Panc1 (cell line): ENCODE measurements at places on chromosomes 7 and 10.

- no peak for DNase-seq
Measured at GRCh38 chr10:103666087-103666761, 172.7 kb downstream of the NEURL1 start.

GRCh38 chr10:46255801-46256747, 30.7 kb upstream of the ANTXRL start:
- no peak for DNase-seq

- DNase-seq: no peak
Measured at GRCh38 chr7:137670222-137671064, 176.3 kb downstream of the DGKI start.

DNA sequence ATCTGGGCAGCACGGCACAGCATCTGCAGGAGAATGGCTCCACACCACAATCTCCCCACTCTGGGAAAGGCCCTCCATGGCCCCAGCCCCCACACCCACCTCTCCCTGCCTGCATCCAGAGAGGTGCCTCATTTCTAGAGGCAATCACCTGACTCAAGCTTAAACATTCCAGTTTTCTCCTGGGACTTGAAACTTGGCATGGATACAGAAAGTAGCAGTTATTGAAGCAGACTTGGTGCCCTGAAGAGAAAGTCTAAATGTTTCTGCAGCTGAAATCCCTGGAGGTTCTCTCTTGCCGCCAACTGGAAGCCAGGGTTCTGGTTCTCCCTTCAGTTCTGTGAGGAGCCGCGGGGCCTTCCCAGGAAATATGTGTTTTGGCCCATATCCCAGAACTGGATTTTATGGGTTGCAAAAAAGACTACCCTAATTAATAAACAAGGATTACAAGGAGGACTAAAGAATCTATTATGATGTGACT, 122.8 kb downstream of the SKIDA1 start:
- no peak for DNase-seq

GRCh38 chr7:112757337-112757736, 32.9 kb downstream of the TMEM168 start:
- no peak for DNase-seq

GRCh38 chr7:121329191-121330052, 622 bp downstream of the WNT16 start:
- DNase-seq: no peak

GRCh38 chr7:13169356-13169755, 481.9 kb downstream of the ARL4A start:
- DNase-seq: no peak

DNA sequence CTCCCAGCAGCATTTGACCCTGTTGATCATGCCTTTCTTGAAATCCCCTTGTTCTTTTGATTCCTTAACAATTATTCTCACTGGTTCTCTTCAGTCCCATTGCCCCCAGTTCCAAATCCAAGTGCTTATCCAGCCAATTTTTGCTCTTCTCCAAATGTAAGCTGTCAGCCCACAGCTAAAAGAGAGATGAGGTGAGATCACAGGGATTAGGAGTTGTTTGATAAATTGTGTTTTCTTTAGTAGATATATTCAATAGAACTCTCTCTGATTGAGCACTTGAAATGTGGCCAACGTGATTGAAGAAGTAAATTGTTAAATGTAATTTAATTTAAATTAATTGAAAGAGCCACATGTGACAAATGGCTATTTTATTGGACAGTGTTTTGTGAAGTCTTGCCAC, 76.6 kb upstream of the NME8 start:
- no peak for DNase-seq

DNA sequence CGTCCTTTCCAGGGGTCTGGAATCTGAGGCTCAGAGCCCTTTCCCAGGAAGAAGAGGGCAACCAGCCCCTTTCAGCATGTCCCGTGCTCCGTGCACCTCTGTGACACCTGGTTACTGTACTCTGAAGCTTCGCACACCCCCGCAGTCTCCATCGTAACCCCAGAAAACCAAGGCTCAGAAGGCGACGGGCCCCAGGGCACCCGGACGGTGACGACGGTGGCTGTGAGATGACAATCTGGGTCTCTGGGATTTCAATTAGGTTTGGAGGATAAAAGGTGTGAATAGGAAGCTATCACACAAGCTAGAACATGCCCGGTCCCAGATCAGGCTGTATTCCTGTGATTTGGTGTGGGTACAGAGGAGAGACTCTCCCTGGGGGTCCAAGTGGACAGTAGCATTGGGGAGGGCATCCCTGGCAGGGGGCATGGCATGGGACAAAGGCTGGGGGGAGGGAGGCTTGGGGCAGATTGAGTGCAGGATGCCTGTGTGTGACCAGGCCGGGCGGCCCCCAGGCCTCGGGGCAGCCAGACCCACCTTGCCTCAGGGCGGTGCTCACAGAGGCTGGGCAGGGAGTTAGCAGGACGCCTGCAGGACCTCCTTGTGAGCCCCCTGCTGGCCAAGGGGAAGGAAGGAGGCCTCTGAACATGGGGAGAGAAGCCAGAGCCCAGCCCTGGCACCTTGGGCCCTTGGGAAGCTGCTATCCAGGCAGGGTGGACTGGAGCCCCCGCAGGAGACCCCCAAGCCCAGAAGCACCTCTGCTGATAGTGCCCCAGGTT, 23.4 kb upstream of the PSMG3 start:
- no peak for DNase-seq

DNA sequence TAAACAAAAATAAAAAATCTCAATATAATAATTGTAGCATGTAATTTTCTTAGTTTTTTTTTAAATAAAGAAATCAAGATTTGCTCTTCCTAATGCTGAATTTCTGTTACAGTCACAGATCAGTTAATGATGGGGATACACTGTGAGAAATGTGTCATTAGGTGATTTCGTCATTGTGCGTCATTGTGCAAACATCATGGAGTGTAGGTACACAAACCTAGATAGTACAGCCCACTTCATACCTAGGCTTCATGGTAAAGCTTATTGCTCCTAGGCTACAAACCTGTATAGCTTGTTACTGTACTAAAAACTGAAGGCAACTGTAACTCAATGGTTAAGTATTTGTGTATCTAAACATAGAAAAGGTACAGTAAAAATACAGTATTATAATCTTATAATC, 74.4 kb upstream of the LSM8 start:
- DNase-seq: peak; percentile 69

DNA sequence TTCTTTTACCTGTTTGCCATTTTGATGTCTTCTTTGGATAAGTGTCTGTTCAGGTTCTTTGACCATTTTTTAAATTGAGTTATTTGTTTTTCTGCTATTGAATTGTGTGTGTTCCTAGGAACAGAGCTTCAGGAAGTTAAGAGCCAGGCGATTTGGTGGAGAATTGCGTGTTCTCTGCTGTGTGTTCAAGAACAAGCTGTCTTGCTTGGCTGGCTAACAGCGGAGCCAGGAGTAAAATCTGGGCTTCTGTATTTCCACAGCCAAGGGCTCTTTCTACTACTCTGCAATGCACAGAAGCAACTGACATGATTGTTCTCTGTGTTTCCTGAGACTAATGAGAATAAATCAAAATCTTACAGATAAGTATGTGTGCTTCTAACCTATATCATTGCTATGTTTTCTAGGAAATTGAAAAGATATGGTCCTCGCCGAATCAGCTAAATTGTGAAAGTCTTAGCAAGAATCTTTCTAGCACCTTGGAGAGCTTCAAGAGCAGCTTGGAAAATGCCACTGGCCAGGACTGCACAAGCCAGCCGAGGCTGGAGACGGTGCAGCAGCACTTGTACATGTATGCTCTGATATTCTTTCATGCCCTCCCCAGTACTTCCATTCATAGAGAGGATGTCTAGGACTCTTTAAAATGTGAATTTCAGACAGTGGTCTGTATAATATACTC, 124.2 kb downstream of the ABCA13 start:
- no peak for DNase-seq

DNA sequence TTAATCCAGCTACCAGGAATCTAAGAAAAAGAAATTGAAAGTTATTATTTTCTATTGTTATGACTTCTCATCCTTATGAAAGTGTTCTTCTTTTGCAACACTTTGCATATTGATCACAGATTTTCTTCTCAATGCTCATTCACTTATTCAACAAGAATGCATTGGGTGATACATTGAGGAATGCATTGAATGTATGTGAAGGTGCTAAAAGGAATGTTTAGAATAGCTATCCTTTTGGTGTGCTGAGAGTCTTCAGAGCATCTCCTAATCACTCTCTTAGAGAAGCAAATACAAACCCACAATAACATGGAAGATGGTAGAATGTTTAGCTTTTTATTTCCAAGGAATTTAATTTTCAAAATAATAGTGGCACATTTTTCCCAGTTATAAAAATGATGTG, 122.1 kb upstream of the KMT2E start:
- no peak for DNase-seq

- DNase-seq: no peak
Measured at GRCh38 chr10:60114765-60115586, 208.6 kb upstream of the CCDC6 start.

DNA sequence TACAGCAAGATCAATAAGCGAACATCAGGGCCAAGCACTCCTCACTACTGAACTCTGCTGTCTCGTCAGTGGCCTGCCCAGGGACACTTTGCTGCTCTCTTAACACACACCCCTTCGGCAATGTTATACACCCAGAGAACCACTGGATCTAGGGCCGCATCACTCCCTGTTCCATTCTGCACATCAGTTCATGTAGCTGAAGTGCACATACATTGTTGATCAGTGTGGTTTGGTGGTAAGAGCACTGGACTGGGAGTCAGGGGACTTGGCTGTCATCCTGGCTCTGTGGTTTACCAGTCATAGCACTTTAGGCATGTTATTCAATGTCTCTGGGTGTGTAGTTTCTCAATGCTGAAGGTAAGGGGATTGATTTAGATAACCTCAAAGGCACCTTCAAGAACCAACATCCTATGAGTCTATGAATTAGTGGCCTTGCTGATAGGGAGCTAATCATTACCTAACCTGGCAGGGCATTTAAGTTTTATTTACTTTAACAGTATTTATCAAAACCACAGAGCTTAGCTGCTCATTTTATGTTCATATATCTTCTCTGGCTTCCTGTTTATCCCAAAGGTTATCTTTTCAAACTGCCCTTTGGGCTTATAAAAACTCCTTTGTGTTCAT, 24.8 kb downstream of the DUSP5 start:
- DNase-seq: no peak

- no peak for DNase-seq
Measured at GRCh38 chr10:124283215-124283948, 135.3 kb downstream of the OAT start.

DNA sequence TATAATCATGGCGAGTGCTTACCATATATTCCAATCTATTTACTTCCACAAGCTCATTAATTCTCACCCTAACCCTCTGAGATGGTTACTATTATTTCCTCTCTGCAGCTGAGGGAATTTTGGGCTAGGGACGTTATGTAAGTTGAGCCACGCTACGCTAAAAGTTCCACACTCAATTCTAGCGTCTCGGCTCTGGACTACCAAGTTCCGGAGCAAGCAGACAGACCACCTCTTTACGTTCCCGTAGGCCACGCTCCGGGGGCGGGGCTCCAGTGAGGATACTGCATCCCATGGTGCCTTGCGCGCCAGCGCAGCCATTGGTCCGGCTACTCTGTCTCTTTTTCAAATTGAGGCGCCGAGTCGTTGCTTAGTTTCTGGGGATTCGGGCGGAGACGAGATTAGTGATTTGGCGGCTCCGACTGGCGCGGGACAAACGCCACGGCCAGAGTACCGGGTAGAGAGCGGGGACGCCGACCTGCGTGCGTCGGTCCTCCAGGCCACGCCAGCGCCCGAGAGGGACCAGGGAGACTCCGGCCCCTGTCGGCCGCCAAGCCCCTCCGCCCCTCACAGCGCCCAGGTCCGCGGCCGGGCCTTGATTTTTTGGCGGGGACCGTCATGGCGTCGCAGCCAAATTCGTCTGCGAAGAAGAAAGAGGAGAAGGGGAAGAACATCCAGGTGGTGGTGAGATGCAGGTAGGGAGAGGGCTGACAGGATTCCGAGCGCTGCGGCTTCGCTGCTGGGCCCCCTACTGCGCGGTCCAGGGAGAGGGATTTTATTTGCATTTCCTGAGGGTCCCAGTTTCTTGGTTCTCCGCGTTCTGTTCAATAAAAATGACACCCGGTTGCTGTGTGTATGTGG, at the start of gene KIF11:
TSS of gene KIF11 (plus strand) at position 370 of the 858 bp plus-strand sequence. CDS start at position 616, 246 bp downstream.
- DNase-seq: peak; percentile 93

GRCh38 chr10:34814223-34814912, 728 bp downstream of the PARD3 start:
- no peak for DNase-seq
